Activated CD4-positive, alpha-beta T cell treated with anti-CD3 and anti-CD28 coated beads, Interleukin-2, amount 10 ng/mL, durations not matched to agents 24 days and 14 days (primary cell): ENCODE measurements at places on chromosomes 13 and 19. TPM values are rescaled to one million over a fixed set of nuclear protein-coding genes. Genes with fewer than 3 reads are reported as not detected.

ZNF682 gene
- total RNA-seq: 4.7 and 6.5 TPM in 2 replicates

ZNF627 gene
- total RNA-seq: 5.2 and 7.1 TPM in 2 replicates

FFAR2 gene
- total RNA-seq: not detected in 2 replicates

ZSWIM9 gene
- 8.0 and 9.9 TPM in 2 replicates for total RNA-seq

APLP1 gene
- 2.0 and 2.4 TPM in 2 replicates for total RNA-seq

LYL1 gene
- total RNA-seq: 2.1 and 2.4 TPM in 2 replicates

- no peak for DNase-seq
Measured at GRCh38 chr19:2150794-2151338, 500 bp downstream of the AP3D1 start.

DNA sequence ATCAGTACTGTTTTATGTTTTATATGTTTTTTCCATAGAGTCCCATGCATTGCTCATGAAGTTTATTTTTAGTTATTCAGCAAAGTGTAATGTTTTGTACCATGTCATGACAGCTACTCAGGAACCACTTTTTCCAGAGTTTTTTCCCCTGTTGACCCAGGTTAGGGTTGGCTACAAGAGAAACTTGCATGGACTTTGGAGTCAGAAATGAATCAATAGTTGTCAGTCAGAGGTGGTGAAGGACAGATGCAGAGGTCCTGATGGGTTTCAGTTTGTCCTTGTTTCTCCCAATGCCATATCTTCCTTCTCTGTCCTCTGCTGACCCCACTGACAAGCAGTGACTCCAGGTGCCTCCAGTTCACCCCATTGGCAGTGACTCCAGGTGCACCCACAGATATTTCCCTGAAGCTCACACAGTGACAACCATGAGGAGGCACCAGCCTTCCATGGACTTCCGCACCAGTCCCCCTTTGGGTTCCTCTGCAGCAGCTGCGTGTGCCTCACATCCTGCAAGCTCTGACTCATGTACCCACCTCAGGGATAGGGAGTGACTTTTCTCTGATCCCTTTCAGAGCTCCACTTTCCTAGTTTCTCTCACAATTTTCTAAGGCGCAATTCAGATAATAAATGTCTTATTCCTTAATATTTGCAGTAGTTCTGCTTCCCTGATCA, 92.1 kb downstream of the AKAP11 start:
- DNase-seq: no peak

GRCh38 chr19:48760504-48761205, 5.3 kb downstream of the FGF21 start:
- DNase-seq: no peak

DNA sequence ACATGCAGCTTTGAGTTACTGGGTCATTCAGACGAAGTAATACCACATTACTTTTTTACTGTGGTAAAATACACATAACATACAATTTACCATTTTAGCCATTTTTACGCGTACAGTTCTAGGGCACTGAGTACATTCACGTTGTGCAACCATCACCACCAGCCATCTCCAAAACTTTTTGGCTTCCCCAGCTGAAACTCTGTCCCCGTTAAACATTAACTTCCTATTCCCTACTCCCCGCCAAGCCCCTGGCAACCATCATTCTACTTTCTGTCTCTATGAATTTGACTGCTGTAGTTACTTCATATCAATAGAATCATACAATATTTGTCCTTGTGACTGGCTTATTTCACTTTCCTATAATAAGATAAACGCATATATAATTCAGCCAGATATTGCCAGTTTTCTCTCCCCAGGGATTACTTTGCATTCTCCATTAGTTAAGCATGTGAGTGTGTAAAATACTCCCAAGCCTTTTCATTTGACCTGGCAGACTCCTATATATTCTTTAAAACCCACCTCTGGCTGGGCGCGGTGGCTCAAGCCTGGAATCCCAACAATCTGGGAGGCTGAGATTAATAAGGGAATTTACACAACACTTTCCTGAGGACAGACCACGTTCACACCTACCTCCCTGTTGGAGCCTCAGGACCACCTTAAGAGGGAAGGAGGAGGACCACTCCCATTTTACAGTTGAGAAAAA, 10.0 kb upstream of the CYP4F22 start:
- DNase-seq: no peak

DNA sequence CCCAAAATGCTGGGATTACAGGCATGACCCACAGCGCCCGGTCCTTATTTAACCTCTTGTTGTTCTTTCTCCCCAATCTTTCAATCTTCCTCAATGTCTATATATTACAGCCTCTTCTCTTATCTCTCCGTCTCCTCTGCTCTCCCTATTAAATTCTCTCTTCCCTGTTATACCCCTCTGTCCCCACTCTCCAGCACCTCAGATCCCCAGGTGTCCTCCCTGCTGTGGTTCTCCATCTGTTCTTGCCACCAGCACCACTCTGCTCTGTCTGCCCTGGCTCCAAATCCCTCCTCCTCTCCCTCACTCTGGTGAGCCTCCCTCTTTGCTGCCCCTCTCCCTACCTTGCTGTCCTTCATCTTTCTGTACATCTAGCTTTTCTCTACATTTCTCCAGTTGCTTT, 1.1 kb downstream of the ZNF600 start:
- no peak for DNase-seq

- no peak for DNase-seq
Measured at GRCh38 chr13:77555246-77555645, 19.7 kb downstream of the SCEL start.

- no peak for DNase-seq
Measured at GRCh38 chr19:55344444-55344843, 4.8 kb downstream of the KMT5C start.

DNA sequence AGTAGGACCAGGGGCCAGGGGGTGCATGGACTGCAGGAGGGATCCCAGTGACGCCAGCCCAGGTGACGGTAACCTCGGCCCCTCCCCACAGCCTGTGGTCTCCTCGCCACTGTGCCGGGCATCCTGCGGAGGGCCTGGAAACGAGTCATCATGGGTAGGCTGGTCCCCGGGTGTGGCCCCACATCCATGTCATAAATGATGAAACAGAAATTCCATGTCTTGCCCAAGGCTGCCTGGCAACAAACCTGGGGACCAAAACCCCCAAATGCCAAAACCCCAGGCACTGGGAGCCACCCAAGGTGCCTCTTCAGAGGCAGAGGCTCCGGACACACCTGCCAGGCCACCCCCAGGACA, 20.9 kb downstream of the MAP2K2 start:
- peak; percentile 67 for DNase-seq

- no peak for DNase-seq
Measured at GRCh38 chr13:48891586-48891985, 84.1 kb upstream of the FNDC3A start.

- no peak for DNase-seq
Measured at GRCh38 chr19:11261431-11261970, 823 bp downstream of the DOCK6 start.

DNA sequence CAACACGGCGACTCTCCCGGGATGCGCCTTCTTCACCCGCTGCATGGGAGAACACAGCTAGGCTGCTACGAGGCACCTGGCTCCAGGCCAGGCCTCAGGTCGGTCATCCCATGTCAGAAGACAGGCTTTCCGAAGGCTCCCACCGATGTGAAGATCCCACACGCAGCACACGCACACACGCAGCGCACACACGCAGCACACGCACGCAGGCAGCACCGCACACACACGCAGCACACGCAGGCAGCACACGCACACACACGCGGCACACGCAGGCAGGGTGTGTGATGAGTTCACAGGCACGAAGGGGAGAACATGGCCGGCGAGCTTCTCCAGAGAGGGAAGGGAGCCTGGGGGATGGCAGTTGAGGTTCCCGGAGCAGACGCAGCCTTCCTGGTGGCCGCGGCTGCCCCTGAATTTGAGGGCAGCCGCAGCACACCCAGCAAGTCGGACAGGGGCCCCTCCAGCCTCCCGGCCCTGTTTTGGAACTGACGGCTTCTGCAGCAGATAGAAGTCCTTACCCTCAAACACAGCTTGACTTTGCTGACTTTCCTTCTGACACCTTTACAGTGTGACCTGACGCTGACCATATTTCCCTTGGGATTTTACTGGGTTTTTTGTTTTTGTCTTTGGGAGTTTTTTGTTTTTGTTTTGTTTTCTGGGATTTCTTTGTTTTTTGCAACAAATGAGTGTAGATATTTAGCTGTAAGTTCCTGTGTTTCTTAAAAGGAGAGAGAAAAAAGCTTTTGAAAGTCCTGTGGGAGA, 55.9 kb downstream of the RASA3 start:
- no peak for DNase-seq

DNA sequence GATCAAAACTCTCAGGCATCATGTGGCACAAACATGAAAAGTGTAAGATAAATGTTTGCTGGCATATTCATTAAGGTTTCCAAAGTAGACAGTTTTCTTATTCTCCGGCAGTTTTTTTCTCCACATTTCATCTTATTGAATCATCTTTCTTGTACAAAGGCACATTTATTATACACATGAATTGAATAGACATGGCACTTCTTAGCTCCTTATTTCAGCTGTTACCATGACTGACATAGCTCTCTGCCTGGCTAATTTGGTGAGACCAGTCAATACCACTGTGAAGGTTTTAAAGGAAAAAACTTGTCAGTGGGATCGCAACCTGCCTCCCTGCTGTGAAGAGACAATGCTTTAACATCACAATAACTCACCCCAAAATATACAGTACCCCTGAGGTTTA, 285.0 kb upstream of the PCDH20 start:
- DNase-seq: no peak

DNA sequence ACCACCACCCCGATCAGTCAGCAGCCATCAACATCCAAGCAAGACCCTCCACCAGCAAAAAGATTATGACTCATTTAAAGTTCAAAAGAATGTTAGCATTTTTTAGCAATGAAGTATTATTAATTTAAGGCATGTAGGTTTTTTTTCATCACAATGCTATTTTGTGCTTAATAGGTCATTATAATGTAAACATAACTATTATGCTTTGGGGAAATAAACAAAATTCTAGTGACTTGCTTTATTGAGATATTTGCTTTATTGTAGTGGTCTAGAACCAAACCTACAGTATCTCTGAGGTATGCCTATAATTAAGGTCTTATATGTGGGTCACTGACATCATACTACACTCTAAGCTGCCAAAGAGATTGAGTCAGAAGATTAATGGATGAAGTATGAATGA, 20.0 kb downstream of the KLF12 start:
- DNase-seq: no peak

- DNase-seq: no peak
Measured at GRCh38 chr13:31093145-31093885, 68.4 kb downstream of the HSPH1 start.

DNA sequence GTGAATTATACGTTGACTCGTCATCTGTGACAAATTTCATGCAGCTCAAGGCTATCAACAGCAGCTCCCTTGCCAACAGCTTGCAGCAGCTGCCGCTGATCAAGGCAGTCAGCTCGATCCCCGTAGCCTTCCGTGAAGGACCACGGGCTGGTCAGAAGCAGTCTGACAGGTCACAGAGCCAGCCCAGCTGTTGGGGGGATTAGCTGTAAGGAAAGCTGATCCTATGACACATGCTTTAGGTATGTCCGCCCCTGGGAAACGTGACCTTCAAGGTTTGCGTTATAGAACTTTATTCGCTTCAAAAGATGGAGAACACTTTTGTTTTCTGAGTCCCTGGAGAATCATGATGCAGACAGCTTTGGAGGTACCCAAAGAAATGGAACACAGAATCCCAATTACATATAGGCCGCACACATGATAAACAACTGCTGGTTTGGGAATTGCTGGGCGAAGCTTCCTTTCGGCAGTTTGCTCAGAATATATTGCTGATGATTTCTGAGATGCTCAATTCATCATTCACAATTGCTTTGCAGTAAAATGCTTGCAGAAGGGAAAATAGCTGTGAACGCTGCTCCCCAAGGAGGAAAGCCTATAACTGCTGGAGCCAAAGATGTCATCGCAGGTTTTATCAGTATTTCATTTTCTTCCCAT, 62.6 kb upstream of the USP29 start:
- DNase-seq: no peak

DNA sequence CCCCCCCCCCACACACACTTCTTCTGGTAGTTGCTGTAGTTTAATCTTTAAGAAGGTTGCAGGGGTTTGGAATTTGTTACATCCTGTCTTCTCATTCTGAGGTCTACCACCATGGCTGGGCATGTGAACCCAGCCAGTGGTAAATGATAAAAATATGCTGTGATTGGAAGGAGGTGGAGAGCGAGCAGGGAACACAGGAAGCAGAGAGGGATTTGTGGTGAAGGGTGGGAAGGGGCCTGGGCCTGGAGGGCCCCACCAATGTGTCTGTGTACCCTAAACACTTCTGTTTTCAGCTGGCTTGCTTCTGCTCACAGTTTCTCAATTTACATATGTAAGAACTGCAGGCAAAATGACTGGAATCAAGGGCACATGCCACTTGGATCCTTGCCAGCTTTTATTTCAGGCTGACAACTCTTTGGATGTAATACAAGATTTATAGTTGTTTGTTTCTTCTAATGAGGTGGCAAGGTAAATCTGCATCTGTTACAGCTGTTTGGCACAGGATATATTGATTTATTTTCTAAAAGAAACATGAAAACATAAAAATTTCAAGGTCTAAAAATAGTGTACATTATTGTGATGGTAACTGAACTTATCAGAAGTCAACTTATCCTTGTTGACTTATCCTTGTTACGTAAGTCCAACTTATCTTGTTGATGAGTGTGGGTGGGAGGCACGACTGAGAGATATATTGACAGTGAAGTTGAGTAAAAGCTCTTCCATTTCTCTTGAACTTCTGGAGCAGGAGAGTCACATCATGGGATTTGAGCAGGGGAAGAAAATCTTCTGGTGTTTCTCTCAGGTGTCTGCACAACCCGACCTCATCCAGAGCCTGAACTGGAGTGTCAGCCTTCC, 313.2 kb downstream of the SHISA2 start:
- peak; percentile 57 for DNase-seq

- DNase-seq: no peak
Measured at GRCh38 chr19:15563931-15564330, 51.1 kb upstream of the CYP4F8 start.

DNA sequence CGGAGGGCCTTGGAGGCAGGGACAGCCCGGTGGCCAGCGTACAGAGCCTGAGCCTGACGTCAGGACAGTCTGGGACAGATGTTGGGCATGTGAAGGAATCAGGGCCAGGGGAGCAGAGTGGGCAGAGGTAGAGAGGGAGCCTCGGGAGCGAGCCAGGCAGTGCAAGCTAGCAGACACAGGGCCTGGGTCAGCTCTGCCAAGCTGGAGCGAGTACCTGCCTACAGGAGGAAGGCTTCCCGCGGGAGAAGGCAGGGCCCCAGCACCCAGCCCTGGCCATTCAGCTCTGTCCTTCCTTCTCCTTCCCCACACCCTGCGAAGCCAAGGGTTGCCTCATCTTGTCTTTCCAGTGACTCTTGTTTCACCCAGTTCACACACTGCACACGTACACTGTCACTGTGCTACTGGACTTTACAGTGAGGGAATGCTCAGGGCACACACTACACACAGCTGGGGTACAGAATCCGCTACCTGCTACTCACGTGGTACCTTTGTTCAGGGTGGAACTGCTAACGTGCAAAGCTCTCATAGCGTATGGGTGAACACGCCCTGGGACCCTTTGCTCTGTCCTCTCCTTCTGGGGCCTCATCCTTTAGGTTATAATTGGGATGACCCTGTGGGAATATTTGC, 9.8 kb upstream of the C1QTNF9 start:
- no peak for DNase-seq

DNA sequence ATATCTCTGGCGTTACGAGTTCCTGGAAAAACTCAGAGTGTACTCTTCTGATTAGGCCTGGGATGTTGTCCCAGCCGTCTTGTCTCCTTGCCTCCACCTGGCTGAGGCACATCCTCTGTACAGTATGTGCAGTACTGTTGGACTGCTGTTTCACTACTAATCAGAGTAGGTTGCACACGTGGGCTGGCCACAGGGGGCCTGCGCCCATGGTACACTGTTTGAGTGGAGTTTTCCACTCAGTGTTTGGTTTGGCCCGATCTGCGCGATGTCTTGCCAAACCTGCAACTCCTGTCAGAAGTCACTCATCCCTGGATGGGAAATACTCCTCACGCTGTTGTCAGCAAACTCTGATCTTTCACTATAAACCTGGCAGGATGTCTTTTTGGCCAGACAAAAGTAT, 189.6 kb upstream of the CSNK1A1L start:
- no peak for DNase-seq
